ENCODE measurements at places on chromosomes 4 and X.
A peak's percentile ranks its signal among the peaks of the same experiment; 100 is the strongest.

GRCh38 chrX:14964500-14964899 is 91.3 kb downstream of the MOSPD2 start:
- DNase-seq: no peak

- DNase-seq: no peak
Measured at GRCh38 chrX:78452356-78452755, 124.9 kb upstream of the CYSLTR1 start.

DNA sequence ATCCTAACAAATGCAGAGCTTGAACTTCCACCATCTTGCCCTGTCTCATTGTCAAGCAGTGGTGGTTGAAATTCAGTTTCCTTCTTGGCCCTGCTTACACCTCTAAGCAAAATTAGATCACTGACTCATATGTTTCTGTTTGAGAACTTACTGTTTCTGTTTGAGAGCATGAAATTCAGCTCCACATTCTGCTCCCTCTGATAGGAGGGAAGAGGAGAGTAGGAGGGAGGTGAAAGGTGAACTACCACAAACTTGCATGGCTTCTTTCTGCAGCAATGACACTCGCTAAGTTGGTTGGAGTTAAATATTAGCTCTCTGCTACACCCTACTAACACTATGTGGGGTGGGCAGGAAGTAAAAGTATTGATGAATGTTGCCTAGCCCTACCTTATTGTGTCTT is 117.8 kb upstream of the EDA2R start:
- no peak for DNase-seq

- DNase-seq: peak; percentile 27
Measured at GRCh38 chrX:119015407-119016237, 41.2 kb downstream of the LONRF3 start.

- DNase-seq: no peak
Measured at GRCh38 chrX:81338924-81339323, 137.0 kb downstream of the SH3BGRL start.

DNA sequence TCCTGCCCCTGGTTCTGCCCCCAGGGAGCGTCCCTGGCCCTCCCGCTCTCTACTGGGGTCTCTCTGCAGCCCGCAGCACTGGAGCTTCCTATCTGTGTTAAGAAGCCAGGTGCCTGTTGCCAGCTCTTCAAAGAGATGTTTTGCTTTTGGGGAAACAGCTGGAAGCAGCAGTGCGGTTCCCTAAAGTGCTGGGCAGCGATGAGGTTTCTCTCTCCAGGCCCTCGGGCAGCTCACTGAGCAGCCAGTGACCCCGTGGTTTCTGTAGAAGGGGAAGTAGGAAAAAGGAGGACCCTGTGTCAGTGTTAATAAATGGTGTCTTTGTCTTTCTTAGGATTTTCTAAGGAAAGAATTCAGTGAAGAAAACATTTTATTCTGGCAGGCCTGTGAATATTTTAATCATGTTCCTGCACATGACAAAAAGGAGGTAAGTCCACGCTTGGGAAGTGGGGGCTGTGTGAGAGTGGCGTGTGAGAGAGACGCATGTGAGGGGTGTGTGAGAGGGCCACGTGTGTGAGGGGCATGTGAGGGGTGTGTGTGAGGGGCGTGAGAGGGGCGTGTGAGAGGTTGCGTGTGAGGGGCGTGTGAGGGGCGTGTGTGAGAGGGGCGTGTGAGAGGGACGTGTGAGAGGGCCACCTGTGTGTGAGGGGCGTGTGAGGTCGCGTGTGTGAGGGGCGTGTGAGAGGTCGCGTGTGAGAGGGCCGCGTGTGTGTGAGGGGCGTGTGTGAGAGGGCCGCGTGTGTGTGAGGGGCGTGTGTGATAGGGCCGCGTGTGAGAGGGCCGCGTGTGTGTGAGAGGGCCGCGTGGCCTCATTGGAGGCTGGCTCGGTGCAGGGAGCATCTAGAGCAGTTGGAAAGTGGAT is 27.1 kb upstream of the HGFAC start:
- DNase-seq: no peak

DNA sequence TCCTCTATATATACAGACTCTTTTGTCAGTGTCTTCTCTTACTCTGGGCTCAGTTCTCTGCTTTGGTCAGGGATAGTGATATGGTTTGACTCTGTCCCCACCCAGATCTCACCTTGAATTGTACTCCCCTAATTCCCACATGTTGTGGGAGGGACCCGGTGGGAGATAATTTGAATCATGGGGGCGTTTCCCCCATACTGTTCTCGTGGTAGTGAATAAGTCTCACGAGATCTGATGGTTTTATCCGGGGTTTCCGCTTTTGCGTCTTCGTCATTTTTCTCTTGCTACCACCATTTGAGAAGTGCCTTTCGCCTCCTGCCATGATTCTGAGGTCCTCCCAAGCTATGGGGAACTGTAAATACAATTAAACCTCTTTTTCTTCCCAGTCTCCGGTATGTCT is 144.4 kb downstream of the GLUD2 start:
- no peak for DNase-seq

DNA sequence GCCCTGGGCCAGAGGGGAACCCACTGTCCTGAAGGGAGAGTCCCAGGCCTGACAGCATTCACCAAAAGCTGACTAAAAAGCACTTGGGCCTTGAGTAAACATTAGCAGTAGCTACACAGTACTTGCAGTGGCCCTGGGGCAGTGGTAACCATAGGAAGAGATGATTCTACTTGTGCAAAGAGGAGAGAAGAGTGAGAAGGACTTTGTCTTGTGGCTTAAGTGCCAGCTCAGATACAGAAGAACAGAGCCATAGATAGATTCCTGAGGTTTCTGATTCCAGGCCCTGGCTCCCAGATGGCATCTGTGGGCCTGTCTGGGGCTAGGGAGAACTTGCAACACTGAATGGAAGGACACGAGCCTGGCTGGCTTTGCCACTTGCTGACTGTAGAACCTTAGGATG is 100.5 kb downstream of the PTCHD1 start:
- no peak for DNase-seq

DNA sequence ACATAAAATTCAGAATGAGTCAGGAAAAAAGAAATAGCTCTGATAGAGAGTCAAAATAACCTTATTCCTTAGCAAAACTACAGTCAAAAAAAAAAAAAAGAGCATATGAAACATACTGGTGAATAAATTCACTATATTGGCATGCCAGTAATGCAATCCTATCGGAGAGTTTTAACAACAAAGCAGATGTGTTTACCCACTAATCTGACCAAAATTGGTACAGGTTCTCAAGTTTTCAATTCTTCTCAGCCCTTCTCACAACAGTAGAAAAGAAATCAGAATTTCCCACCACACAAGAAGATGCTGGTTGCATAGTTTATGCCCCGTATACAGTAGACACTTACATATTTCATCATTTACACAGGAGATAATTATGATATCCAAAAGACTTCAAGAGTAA is 59.4 kb downstream of the LCORL start:
- DNase-seq: no peak

DNA sequence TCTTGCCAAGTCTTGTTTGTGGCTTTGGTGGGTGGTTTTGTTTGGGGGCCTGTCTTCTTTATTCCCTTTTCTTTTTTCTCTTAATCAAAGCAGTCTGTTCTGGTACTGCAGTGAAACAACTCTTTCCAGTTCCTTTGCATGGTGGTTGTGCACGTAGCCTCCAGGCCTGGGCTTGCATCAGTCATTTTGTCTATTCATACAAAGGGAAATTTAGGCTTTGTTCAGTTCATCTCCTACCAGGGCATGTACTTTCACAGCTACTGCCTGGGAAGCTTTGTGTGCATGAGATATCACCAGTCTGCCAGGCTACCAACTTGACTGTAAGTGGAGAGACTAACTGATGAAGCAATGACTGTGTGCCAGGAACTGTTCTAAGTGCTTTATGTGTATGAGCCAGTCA is 8.5 kb downstream of the TRIM2 start:
- no peak for DNase-seq

DNA sequence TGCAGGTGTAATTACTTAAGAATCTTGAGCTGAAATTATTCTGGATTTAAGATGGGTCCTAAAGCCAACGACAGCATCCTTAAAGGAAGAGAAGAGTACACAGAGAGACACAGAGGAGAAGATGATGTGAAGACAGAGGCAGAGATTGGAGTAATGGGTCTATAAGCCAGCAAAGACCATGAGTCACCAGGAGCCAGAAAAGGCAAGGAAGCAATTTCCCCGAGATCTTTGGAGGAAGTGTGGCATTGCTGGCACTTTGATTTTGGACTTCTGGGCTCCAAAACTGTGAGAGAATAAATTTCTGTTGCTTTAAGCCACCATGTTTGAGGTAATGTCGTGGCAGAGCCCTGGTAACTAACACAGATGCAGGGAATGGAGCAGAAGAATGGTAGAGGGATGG is 32.4 kb upstream of the LGI2 start:
- DNase-seq: no peak
